SW 1271 (cell line): ENCODE measurements at places on chromosomes 2 and 18.

GRCh38 chr18:39441648-39442047 is 1876.0 kb upstream of the CELF4 start:
- DNase-seq, result no peak

DNA sequence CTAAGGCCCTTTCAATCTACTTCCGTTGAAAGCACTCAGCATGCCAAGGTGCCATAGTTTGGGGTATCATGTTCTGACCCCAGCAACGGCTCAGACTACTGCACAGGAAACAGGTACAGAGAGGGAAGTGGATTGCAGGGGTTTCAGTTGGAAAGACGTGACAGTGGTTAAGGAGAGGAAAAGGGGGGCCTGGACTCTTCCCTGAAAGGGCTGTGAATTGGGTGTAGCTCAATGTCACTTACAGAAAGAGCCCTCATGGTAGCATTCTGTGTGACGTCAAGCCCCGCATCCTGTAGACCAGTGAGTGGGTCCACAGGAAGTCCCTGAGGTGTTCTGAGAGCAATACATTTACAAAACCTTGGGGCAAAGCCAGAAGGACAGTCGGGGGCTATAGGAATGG is 121.5 kb upstream of the GYPC start:
- no peak for DNase-seq

DNA sequence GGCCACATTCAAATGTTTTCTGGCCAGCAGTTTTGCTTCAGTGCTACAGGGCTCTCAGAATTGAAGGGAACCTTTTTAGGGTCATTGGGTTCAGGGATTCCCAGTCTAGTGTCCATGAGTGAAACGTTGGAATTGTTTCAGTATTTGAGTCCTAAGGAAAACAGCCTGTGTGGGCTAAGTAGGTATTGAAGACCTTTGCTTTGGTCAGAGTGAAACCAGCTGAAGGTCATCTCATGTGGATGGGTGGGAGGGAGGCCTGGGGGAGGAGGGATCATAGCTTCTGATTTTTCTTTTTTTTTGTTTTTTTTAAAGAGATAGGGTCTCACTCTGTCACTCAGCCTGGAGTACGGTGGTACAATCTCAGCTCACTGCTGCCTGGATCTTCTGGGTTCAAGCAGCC is 20.2 kb downstream of the B3GNT2 start:
- DNase-seq, result no peak

GRCh38 chr18:21634588-21635199 is 22.6 kb downstream of the SNRPD1 start:
- no peak for DNase-seq

DNA sequence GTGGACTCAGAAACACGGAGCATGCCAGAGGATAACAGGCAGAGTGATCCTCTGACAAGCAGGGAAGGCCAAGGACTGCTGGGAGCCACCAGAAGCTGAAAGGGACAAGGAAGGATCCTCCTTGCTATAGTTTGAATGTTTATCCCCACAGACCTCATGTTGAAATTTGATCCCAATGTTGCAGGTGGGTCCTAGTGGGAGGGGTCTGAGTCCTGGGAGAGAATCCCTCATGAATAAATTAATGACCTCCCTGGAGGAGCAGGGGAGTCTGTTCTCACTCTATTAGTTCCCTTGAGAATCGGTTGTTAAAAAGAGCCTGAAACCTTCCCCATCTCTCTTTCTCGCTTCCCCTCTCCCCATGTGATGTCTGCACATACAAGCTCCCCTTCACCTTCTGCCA is 124.4 kb downstream of the FBXO15 start:
- no peak for DNase-seq
